ENCODE measurements at places on chromosomes 7 and 10. TPM values are rescaled to one million over a fixed set of nuclear protein-coding genes. Genes with fewer than 3 reads are reported as not detected.

- DNase-seq, result no peak
Observed at GRCh38 chr10:86535132-86535882, 13.7 kb upstream of the WAPL start.

DNA sequence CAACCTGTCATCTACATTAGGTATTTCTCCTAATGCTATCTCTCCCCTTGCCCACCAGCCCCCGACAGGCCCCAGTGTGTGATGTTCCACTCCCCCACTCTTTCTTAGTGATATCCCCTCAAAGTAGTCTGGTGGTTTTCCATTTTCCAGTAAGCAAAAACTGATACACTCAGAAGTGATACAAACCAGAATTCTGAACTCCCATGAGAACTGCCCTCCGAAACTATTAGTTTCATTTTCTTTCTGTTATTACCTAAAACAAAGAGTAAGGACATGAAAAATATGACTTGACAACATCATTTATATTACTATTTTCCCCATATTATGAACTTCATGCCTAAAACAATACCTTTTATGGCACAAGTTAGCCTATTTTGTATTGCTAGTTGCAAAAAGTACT lies 175.0 kb downstream of the OTUD1 start:
- DNase-seq, result no peak

GRCh38 chr10:74189999-74190421 lies 39.0 kb downstream of the ADK start:
- DNase-seq, result peak; percentile 89

DNA sequence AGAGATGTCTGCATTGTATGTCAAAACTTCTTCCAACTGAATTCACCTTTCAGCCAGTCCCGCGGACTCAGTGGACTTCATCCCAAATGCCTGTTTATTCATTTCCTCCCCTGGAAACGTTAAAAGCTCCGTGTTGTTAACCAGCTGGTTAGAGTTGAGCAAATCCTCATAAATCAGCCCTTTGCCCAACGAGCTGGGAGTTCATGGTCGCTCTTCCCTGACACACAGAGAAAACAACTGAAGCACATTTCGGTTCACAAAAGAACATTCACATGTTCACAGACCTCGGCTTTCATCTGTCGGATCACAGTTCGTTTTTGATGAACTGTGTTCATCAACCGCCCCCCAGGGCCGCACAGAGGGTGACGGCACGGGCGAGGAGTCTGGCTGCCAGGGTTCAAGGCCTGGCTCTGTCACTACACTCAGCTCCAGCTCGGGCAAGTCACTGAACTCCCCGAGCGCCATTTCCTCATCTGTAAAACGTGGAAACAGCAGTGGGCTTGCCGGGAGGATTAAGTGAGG lies 62.6 kb downstream of the GLI3 start:
- no peak for DNase-seq

Gene TMEM213
- not detected for total RNA-seq

- DNase-seq, result no peak
Observed at GRCh38 chr7:83930262-83930661, 264.3 kb downstream of the SEMA3A start.

DNA sequence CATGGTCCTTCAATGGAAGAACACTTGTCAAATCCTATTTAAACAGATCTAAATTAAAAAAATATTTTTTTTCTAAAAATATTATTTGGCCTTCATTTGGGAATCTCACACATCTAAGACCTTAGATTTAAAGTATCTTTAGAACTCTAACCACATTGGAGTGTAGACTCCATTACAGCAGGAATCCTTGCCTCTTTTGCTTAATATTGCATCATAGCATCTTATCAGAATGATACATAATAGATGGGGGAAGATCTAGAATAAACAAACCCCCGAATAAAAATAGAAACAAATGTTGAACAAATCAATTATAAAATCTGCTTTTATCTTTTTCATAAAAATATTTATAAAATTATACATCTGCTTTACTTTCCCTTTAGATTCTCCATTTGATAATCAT lies 27.6 kb upstream of the EPC1 start:
- DNase-seq, result no peak

DNA sequence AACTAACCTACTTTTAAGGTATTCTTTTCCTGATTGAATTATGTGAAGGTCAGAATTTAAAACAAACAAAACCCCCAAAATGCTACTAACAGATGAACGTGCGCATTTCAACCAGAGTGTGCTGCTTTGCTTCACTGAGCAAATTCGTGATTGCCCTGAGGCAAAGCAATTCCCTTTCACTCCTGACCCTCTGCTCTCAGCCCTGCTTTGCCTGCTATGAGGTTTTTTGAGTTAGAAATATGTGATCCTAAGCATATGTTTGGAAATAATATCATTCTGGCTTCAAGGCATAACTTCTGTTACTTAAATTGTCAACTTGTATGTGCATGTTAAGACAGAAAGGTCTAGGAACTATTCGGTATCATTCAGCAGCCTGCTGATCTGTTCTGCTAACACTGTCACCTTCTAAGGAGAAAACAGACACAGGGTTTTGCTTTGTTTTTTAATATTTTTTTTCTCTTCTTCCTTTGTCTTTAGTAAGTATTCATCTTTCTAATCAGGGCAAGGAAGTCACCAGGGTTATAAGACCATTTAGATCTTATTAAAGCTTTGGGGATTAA lies 124.2 kb downstream of the GNAT3 start:
- DNase-seq, result no peak

GRCh38 chr10:123912871-123913270 lies 21.3 kb upstream of the CPXM2 start:
- DNase-seq, result no peak

DNA sequence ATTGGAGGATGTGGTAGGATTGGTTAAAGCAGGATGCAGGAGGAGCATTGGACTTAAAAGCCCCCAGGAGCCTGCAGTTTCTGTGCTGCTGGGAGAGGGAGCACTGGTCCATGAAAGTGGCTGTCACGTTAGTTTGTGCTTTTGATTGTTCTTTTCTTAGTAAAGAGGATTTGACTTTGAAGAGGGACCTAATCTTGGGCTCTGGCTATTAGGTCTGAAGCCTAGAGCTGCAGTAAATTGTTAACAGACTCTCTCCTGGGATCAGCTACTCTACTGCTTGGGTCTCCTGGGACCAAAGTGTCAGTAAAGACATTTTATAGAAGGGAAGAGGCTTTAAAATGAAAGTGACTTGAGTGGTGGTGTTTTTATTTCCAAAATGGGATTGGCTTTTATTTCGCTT lies 3.7 kb downstream of the ZFYVE27 start:
- DNase-seq, result no peak

Gene MDFIC
- 67.0 TPM for total RNA-seq

GRCh38 chr10:103752680-103753248 lies 102.6 kb downstream of the SH3PXD2A start:
- no peak for DNase-seq

GRCh38 chr10:21172542-21172929 lies 275.4 kb upstream of the NEBL start:
- DNase-seq, result no peak

Gene CHN2
- total RNA-seq, result not detected

- DNase-seq, result no peak
Observed at GRCh38 chr10:26093229-26093628, 123.3 kb upstream of the GAD2 start.

Data from LHCN-M2 (cell line).